ENCODE measurements at places on chromosomes 13 and 19. TPM values are rescaled to one million over a fixed set of nuclear protein-coding genes. Genes with fewer than 3 reads are reported as not detected.
A peak's percentile ranks its signal among the peaks of the same experiment; 100 is the strongest.

DNA sequence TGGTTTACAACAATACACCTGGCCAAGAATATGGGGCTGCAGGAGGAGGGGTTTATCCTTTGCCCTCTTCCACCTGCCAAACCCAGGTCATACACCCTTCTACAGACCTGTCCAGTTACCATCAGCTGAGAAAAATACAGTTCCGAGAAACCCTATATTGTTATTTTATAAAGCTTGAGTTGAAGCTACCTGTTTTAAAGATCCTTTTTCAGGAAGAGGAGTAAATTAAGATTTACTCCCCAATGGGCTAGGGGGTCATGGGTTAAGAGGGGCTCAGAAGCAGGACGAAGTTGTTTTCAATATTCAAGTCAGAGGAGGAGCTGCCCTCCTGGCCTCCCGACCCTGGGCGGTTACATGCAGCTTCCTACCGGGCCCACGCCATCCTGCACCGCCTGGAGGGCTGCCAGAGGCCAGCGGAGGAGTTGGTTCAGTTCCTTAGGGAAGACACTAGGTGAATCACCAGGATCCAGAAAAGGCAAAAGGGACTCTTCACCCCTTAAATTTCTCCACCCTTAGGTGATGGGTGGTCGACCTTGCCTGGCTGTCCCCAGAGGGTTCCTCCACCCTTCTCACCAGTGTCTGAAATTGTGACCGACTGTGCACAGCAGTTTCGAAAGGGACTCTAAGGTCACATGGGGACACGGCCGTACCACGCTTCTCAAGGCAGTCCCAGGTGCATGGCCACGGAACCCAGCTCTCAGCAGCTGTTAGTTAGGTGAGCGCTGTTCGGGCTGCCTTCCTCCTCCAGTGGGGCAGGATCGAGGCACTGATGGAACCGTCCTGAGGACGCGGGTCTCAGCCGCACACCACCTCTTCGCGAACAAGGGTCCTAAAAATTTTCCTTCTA, 1.2 kb downstream of the GJB2 start:
- no peak overlapping the region for H3K4me3 ChIP-seq
- peaks cover 7% of the 10 kb centered on the region for H3K4me1 ChIP-seq
- H3K27me3 ChIP-seq = peaks cover 23% of the 10 kb centered on the region
- peak overlapping the region; percentile 72 for H3K27ac ChIP-seq

Gene AP1M2
- 74.1 TPM for total RNA-seq

Gene DAND5
- not detected for total RNA-seq

- H3K4me1 ChIP-seq = peaks cover 8% of the 10 kb centered on the region
- peak overlapping the region; percentile 49 for H3K27ac ChIP-seq
- DNase-seq = peak; percentile 71
- no peaks in the 10 kb centered on the region for H3K36me3 ChIP-seq
- no peak overlapping the region for H3K4me3 ChIP-seq
Measured at GRCh38 chr19:48368936-48369335, 4.8 kb downstream of the SYNGR4 start.

Measured in kidney (tissue), 22 donors.